ENCODE measurements at places on chromosomes 7 and 10.
A peak's percentile ranks its signal among the peaks of the same experiment; 100 is the strongest.

- peak; percentile 8 for DNase-seq
Observed at GRCh38 chr10:29409241-29410054, 120.6 kb downstream of the LYZL1 start.

- peak; percentile 65 for DNase-seq
Observed at GRCh38 chr10:63166742-63167258, 33.7 kb downstream of the NRBF2 start.

GRCh38 chr10:87552248-87552929, 47.7 kb downstream of the MINPP1 start:
- DNase-seq = no peak

DNA sequence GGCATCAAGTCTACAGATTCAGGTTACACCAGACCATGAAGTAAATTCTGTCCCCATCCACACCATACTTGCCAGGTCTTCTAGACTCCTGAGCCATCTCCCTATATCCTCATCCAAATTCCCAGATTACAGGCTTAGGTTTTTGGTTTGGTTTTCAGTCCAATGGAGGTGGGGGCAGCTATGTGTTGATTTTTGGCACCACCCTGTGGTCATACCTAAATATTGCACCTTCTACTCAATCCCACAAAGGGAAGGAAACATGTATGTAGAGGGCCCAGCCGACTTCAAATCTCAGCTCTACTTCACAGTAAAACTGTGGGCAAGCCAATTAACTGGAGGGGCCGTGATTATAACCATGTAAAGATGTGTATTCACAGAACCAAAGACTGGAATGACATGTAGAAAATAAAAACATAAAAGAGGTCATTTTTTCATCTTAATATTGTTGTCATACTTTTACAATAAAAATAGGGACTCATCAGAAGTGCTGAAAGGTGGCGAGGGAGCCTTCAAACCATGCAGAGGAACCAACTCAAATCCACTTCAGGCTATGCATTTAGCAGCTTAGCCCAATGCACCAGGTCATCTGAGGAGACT, 19.8 kb downstream of the ERCC6 start:
- DNase-seq = no peak

GRCh38 chr10:13788711-13789447, 202.1 kb downstream of the PRPF18 start:
- no peak for DNase-seq

- no peak for DNase-seq
Observed at GRCh38 chr7:36521911-36522310, 132.2 kb downstream of the ANLN start.

- no peak for DNase-seq
Observed at GRCh38 chr7:91156316-91157185, 107.7 kb upstream of the FZD1 start.

DNA sequence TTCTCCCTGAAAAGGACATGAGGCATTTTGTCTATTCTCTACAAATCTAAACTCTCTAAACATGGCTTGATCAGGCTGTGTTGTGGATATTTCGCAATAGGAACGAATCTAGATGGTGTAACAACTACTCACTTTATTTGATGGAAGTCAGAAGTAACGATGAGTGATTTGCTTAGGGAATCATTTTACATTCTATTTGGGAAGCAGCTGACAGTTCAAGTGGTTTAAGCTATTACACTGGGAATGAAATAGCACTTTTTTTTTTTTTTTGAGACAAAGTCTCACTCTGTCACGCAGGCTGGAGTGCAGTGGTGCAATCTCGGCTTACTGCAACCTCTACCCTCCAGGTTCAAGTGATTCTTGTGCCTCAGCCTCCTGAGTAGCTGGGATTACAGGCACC, 44.1 kb downstream of the NPY start:
- no peak for DNase-seq

DNA sequence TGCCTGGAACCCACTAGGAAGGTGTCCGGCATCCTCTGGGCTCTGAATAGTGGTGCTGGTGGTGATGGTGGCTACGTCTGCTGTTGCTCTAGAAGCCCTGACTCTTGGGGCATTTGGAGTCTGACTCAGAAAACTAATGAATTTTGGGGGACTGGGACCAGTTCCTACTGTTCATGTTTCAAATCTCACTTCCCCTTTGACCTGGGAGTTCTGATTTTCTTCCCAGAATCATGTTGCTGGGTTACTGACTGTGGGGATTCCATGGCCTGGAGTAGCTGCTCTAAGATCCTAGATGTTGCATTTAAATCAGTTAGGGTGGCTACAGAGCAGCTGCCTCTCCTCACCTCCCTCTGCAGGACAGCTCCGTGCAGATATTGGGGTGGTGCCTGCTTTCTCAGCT, 3.2 kb downstream of the TSPAN33 start:
- no peak for DNase-seq

DNA sequence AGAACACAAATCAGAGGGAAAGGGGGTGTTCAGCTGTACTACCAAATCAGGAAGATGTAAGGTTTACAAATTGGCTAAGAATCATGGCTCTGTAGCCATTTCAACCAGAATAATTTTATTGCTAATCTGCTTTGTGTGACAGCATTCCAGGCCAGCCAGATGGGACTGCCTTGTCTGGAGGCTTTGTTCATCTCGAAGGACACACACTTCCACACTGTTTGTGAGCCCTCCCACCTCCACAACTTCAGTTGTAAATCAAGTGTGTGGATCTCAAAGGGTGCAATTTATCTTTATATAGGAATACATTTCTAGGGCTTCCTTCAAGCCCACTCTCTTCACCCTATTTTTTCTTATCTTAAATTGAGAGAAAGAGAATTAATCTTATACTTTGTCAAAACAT, 6.9 kb upstream of the OIT3 start:
- no peak for DNase-seq

DNA sequence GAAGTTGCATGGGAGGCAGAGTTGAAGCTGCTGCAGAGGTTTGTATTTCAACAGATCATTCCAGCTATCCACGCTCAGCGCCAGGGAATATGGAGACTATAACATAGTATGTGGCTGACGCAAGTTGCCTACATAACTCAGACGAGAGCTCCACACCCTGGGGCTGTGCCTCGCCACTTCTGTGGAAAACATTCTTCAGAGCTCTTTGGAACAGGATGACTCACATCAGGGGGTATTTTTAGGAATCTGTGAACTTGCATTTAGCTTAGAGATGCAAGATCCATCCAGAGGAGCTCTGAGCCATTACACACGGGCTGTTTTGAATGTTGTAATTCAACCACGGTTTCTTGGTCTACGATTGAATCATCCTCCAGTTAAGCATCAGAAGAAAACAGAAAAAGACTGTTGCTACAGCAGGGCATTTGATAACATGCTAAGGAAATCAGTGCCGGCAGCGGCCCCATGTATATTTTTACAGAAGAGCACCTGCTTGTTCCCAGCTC, 481.5 kb upstream of the AKR1E2 start:
- DNase-seq = peak; percentile 98

- no peak for DNase-seq
Observed at GRCh38 chr10:126609566-126609965, 60.9 kb downstream of the C10orf90 start.

DNA sequence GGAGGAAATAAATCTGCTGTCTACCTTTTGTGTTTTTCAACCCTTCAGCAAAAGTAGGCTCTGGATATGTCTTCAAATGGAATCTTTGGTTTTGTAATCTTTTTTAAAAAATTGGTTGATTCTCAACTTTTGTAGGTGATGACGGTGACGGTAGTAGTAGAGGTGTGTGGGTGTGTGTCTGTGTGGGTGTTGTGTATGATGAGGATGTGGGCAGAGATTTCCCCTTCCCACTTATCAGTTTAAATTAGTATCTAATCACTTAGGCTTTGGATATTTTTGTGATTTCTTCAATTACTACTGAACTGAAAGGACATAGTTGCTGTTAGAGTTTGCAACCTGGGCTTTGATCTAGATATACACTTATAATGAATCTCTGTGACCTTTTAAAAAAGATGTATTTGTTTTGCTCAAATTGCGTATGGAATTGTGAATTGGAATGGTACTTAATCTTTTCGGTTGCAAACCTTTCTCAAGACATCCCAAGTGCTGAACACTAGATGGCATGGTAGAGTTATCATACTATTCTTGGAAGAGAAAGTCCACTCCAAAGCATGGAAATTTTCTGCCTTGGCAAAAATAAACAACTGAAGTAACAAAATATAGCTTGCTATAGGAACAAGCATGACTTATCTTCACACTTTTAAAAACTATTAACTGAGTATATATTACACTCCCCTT, 51.9 kb upstream of the A1CF start:
- peak; percentile 15 for DNase-seq

DNA sequence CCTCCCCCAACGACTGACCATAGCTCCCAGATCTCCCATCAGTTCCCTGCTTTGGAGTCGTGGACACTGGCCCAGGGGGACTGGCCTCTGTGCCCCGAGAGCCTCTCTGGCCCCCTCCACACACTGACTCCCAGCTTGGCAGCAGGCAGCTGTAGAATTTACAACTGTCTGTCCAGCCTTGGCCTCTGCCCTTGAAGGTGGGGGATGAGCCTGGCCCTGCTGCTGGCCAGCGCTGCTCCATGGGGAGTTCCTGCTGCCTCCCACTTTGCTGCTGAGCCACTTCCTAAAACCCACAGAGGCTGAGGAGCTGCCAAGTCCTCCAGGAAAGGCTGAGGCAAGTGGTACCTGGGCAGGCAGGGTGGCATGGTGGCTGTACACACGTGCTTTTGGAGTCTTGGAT, 147.1 kb downstream of the WDR11 start:
- DNase-seq = no peak

DNA sequence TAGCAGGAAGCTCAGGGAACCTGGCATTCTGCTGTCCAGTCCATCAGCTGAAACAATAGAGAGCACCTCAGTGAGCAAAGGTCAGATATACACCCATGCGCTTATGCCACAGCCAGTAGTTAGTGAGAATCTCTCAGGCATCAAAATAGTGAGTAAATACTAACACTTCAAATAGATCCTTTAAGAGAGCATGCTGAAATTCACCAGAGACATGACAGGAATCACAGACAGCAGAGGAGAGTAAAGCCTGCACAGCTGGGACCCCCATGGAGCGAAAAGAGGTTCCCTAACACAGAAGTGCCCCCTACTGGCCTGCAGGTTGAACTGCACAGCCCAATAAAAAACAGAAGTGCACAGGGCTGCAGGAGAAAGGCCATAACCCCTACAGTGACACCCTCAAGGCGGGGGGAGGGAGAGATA, 57.6 kb upstream of the ANTXRL start:
- no peak for DNase-seq

DNA sequence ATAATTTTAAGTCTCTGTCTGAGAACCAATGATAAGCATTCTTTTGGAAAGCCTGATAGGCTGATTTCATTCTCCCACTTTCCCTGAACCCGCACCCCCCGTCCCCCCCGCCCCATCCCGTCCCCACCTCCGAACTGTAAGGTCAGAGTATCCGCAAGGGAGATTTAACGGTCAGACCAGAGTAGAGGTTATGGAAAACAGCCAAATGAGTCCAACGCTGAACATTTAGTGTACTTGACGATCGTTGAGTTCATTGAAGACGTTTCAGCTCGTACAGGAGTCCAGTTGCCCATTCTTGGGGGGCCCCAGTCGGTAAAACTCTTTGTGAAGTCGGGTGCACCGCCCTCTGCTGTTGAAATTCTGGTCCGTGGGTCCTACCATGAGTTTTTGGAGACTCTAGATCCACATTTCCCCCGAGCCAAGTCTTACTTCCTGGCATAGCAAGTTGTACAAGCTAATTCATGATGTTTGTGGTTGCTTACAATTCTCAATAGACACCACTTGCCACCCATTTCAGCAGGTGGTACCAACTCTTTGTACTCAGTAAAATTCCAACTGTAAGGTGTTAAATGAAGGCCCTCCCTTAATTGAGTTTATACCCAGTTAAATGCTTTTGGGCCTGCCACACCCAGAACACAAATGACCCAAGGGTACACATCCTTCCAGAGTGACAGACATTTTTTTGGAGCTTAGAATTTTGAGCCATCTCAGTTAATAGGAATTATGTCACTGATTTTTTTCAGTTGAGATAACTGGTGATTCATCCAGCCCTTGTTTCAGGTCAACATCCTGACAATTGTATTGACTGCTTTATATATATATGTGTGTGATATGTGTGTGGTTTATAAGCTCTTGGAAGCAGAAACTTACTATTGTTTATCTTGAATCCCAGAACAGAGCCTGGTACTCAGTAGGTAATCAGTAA, 1.2 kb downstream of the MARCHF5 start:
- DNase-seq = no peak

GRCh38 chr10:86368046-86368445, 1.5 kb upstream of the GRID1 start:
- DNase-seq = no peak

DNA sequence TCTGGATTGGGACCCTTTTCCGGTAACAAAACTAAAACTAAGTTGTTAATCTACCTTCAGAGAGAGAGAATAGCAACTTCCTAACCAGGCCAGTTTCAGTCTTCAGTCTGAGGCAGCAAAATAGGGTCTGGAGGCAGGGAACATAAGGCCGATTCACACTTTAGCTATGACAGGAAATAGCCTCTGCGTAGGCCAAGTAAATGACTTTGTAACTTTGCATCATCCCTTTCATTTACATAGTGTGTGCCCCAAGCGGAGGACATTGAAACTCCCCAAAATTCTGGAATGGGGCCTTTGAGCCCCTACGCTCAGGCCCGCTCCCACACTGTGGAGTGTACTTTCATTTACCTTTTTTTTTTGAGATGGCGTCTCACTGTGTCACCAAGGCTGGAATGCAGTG, 1.7 kb upstream of the UPP1 start:
- no peak for DNase-seq

DNA sequence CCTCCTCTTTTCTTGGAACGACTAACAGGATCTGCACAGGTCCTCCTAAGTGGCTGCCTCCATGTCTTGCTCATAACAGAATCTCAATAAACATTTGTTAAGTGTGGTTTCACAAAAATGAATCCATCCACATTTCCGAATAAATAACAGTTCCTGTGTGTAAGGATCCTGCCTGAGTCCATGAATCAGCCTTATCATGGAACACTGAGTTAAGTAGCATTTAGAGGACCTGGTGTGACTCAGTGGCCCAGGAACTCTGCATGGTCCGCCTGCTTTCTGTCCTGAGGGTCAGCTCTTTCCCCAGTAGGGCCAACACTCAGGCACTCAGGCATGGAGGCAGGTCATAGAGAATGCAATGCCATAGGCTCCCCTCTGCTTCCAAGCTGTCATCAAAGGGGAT, 15.8 kb upstream of the C10orf90 start:
- DNase-seq = no peak

DNA sequence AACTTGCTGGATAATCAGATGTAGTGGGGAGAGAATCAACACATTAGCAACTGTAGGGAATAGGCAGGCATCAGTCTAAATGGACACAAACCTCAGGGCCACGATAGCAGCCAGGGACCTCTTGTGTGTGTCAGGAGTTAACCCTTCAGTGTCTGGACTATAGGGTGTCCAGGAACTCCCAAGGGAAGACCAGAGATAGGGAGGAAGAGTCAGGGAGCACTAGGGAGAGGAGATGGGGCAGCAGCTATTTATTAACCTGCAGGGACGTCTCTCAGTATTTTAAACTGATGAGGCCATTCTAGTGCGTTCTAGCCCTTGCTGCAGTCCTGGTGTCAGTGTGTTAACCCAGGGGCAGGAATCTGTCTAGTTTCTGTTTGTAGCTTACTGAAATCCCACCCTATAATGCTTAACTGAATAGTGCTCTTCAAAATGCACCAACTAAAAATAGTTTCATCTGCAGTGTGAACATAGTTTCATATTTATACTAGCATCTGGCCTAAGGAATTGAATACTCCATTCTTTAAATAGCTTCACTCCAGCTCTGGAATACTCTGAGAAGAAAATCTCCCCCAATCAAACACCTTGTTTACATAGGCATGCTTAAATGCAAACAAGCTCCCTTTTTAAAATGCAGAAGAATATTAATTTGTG, 62.7 kb downstream of the ARID5B start:
- no peak for DNase-seq

Data from AG04450 (cell line).